Putamen (tissue), 1 donor: ENCODE measurements at places on chromosomes 16 and 17.

GRCh38 chr17:75064867-75065561 lies 18.0 kb downstream of the KCTD2 start:
- DNase-seq: no peak

DNA sequence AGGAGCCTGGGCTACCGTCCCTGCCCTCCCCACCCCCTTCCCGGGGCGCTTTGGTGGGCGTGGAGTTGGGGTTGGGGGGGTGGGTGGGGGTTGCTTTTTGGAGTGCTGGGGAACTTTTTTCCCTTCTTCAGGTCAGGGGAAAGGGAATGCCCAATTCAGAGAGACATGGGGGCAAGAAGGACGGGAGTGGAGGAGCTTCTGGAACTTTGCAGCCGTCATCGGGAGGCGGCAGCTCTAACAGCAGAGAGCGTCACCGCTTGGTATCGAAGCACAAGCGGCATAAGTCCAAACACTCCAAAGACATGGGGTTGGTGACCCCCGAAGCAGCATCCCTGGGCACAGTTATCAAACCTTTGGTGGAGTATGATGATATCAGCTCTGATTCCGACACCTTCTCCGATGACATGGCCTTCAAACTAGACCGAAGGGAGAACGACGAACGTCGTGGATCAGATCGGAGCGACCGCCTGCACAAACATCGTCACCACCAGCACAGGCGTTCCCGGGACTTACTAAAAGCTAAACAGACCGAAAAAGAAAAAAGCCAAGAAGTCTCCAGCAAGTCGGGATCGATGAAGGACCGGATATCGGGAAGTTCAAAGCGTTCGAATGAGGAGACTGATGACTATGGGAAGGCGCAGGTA lies 762 bp downstream of the CDK12 start:
- no peak for DNase-seq

- DNase-seq: no peak
These were observed 7.1 kb downstream of the POLDIP2 start for GRCh38 chr17:28350271-28350670.

DNA sequence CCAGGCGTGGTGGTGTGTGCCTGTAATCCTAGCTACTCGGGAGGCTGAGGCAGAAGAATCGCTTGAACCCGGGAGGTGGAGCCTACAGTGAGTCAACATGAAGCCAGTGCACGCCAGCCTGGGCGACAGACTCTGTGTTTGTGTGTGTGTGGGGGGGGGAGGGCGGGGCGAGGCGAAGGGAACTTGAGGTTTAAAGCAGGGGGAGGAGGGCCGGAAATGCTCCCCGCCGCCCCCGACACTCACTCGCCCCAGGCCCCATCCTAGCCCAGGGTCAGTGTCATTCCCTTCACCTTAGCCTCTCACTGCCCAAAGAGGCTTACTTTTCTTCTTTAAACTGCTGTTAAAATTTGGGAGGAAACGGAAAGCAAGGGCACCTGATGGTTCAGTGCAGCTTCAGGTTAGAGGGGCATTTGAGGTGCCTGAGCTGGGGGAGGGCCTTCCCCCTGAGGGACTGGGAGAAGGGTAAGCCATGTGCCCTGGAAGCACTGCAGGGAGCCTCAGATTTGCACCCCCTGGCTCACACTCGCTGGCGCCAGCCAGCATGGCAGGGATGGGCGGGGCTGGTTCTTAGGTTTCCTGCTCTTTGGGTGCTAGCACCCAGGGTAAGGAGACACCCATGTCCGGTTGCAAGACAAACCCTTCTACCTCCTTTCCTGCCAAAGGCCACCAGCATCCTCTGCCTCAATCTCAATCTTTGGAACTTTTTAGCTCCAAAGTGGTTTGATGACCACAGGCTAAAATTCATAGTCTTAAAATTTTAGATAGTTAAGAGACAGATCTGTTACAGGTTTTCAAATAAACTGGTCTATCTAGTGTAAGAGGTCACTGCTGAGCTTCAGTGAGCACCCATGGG lies 2.2 kb upstream of the LIMD2 start:
- DNase-seq: no peak

DNA sequence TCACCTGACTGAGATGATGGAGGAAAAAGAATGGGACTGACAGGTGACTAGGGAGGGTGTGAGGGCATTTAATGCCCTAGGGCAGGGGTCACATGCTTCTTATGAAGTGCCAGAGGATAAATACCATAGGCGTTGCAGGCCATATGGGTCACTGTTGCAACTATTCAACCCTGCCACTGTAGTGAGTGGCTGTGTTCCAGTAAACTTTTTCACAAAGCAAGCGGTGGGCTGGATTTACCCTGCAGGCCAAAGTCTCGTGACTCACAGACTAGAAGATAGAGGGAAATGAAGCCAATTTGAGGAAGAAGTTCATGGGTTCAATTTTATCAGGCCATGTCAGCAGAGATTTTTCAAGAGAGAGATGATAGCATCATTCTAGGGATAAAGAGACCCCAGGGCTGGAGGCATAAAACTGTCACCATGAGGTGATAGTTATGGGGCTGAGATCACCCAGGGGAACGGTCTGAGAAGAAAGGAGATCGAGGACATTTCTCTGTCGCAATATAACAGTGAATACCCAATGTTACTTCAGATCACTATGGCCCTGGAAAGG lies 8.6 kb downstream of the ARHGAP17 start:
- DNase-seq: no peak

- peak; percentile 12 for DNase-seq
These were observed 762 bp downstream of the PYCARD start for GRCh38 chr16:31201582-31202413.

DNA sequence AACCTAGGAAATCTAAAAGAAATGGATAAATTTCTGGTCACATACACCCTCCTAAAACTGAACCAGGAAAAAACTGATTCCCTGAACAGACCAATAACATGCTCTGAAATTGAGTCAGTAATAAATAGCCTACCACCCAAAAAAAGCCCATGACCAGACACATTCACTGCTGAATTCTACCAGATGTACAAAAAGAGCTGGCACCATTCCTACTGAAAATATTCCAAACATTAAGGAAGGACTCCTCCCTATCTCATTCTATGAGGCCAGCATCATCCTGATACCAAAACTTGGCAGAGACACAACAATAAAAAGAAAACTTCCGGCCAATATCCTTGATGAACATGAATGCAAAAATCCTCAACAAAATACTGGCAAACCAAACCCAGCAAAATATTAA lies 52.9 kb downstream of the TTC19 start:
- DNase-seq: no peak

GRCh38 chr17:2235792-2236366 lies 67.7 kb downstream of the SMG6 start:
- no peak for DNase-seq

GRCh38 chr17:32523827-32524552 lies 37.2 kb downstream of the CDK5R1 start:
- DNase-seq: no peak

- no peak for DNase-seq
These were observed 32.6 kb downstream of the FAM20A start for GRCh38 chr17:68568581-68568980.
